Upper lobe of right lung (tissue), 1 donor: ENCODE measurements at places on chromosomes 3 and 15.

GRCh38 chr3:47301456-47301855 lies 18.7 kb downstream of the KLHL18 start:
- no peak for DNase-seq

GRCh38 chr3:23873941-23874340 lies 42.8 kb downstream of the NKIRAS1 start:
- DNase-seq: no peak

DNA sequence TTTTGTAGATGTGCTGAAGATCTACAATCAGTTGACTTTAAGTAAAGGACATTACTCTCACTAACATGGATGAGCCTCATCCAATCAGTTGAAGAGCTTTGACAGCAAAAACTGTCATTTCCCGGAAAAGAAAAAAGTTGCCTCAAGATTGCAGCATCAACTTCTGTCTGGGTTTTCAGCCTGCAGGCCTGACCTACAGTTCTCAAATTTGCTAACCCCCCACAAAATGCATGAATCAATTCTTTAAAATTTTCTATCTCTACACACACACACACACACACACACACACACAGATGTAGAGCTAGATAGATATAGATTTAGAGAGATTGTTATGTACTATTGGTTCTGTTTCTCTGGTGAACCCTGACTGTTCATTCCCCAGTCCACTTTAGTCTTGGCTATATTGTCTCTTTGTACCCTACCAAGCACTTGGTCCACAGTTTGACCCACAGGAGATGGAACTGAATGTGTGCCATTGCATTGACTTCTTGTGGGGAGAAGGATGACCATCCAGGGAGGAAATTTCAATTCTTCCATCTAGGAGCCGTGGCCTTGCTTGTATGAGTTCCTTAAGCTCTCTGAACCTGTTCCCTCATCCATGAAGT lies 228.3 kb downstream of the CLSTN2 start:
- no peak for DNase-seq

GRCh38 chr15:27077790-27078189 lies 106.8 kb downstream of the GABRG3 start:
- no peak for DNase-seq

- no peak for DNase-seq
Observed at GRCh38 chr15:57236561-57237300, 139.6 kb upstream of the CGNL1 start.

DNA sequence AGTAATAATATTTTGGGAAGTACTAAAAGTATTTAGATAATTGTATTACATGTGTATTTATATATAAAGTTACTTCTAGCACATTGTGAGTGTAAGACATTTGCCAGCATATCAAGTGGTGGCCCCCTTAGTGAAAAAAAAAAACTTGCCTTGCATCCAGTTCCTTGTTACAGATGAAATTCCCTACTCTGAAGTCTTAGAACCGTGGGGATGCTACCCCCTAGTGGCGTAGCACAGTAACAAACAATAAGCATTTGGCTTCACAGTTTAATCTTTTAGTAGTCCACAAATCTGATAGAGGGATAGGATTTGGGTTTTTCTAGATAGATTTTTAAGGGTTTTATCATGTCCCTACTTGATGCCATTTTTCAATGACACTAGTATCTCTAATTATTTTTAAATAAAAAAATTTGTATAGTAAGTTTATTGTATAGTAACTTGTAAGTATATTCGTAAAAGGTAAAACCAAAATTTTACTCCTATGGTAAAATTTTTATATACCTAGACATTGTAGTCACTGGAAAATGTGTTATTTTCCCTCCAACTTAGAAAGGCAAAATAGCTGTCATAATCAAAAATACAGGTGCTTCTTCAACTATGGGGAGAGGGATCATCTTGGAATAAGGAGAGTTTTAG lies 14.3 kb downstream of the SMC4 start:
- no peak for DNase-seq

DNA sequence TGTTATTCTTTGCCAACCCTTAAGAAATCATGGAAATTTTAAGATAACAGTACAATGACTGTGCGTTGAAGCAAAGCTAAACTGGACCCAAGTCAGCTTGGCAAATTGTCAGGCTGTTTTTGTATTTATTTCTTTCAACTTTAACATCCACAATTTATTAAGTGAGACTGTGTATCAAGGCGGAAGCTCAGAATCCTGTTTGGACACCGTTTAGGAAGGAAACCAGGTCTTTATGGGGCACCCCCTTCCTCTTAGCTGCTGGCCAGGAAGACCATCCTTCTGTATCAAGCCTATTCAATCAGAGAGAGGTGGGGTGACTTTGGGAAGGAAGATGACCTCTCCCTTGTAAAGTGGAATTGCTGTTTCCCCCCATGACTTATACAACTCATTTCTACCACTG lies 166.0 kb downstream of the MCTP2 start:
- no peak for DNase-seq

- DNase-seq: no peak
Observed at GRCh38 chr15:29031502-29032228, 145.9 kb downstream of the APBA2 start.

- DNase-seq: peak; percentile 41
Observed at GRCh38 chr15:70029297-70029701, 68.4 kb downstream of the TLE3 start.

- no peak for DNase-seq
Observed at GRCh38 chr15:58498821-58499580, 67.2 kb downstream of the LIPC start.

- no peak for DNase-seq
Observed at GRCh38 chr3:25462495-25462894, 34.4 kb downstream of the RARB start.

DNA sequence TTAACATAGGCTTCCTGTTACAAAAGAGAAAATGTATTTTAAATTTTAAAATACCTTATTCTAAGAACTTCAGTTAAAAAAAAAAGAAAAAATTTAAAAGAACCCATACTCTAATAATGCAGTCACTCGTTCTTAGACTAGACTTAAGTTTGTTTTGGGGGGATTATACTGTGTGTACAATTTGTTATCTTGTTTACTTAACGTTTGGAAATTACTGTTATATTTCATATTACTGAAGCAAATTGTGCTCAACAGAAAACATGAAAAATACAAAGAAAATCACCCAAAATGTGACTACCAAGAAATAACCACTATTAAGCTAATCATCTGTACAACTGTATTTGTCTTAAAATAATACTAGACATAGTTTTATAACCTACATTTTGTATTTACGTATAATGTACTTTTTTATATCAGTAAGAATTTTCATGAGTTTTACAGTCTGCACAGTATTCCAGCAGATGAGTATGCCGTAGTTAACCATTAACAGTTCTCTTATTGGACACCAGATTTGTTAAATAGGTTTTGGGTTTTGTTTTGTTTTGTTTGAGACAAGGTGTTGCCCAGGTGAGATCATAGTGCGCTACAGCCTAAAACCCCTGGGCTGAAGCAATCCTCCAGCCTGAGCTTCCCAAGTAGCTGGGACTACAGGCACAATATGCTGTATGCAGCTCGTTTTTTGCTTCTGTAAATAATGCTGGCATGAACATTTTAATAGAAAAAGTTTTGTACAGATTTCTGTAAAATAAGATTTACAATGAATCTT lies 88.8 kb upstream of the CHD2 start:
- no peak for DNase-seq
